NCI-H1436 treated with DMSO at 0.1 percent for 48 hours (cell line): ENCODE measurements at places on chromosomes 1 and 21.

DNA sequence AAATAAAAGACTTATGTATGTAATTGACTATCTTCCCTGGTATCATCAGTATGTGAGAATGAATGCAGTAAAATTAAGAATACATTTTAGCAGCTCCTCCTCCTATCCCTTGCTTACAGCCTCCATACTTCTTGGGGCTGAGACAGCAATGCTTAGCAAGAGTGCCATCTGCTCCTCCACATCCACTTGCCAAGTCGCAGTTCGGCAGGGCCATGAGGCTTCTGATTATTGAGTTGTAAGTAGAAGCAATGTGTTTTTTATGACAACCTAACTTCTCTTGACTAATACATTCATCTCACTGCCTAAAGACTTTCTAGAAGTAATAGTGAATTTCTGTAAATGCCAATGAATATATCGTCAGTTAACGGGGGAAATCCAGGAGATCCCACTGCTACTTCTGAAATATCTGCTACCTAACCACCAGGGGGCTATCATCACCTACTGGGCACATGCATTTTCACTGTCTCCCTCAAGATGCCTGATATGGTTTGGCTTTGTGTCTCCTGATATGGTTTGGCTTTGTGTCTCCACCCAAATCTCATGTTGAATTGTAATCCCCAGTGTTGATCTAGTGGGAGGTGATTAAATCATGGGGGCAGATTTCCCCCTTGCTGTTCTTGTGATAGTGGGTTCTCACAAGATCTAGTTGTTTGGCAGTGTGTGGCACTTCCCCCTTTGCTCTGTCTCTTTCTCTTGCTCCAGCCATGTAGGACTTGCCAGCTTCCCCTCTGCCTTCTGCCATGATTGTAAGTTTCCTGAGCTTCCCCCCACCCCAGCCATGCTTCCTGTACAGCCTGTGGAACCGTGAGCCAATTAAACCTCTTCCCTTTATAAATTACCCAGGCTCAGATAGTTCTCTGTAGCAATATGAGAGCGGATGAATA lies 59.6 kb downstream of the EXTL2 start:
- no peak for DNase-seq

GRCh38 chr1:170967042-170967910 lies 31.9 kb downstream of the MROH9 start:
- DNase-seq: no peak

DNA sequence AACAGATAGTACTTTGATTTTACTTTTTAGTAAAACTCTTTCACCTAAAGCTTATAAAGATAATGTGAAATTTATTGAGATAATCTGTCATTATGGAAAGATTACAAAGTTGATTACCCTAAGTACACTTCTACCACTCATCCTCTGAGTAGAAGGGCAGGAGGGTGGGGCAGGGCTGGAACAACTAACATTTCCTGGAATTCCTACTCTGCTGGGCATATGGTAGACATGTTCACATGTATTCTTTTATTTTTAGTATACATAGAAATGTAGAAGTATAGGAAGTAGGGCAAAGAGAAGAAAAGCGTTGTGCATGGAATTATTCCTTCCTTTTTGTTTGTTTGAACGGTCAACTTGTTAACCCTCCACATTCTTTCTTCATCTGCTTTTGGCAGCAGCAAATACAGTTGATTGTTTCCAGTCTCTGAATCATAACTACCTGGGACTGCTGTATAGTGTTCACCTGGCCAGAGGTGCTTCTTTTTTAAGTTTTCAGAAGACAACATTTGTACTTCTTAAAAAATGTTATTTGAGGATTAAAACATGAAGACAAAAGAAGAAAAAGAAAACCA lies 85.1 kb downstream of the POU2F1 start:
- DNase-seq: no peak

- peak; percentile 96 for DNase-seq
Observed at GRCh38 chr1:205319081-205320018, 2.2 kb downstream of the NUAK2 start.

GRCh38 chr1:203281033-203281432 lies 24.3 kb upstream of the BTG2 start:
- no peak for DNase-seq

DNA sequence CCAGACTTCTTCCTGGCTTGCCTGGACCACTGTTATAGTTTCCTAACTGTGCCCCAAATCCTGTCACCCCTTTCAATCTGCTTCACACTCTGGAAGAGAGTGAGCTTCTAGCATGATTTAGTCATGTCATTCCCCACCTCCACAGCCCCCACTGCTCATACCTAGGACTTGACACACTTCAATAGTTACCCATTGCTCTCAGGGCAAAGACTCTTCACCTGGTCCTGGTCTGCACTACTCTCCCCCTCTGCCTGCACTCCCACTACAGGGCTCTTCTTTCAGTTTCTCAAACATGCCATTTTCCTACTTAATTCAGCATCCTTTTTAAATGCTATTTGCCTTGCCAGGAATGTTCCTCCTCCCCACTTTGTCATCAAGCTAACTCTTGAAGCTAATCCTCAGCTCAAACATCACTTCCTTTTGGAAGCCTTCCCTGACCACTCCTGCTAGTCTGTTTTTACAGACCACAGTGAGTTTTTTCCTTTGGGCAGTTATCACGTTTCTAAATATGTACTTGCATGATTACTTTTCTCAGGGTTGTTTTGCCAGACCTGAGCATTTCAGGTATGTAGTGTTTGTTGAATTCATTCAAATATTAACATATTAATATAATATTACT lies 24.7 kb downstream of the CYP2J2 start:
- DNase-seq: no peak

DNA sequence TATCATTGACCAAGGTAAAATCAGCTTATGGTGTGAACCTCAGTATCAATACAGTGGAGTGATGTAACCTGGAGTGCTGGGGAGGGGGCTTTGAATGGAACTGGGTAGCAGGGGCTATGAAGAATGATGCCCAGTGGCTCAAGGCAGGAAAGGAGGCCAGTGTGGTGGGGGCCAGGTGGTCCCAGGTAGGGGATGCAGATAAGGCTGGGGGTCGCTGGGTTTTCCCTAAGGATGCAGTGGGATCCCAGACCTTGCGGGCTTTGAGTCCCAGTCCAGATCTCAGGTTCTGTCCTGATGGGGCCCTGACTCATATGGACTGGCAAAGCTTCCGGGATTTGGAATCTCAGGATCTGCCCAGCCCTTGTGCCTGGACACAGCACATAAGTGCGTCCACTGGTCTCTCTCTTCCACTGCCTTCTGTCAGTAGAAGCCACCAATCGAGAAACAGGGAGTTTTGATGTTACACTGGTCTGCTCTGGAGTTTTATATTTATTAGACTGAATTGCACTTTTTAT lies 52.0 kb downstream of the S100B start:
- no peak for DNase-seq

GRCh38 chr21:38075833-38076587 lies 159.8 kb upstream of the KCNJ6 start:
- DNase-seq: no peak

DNA sequence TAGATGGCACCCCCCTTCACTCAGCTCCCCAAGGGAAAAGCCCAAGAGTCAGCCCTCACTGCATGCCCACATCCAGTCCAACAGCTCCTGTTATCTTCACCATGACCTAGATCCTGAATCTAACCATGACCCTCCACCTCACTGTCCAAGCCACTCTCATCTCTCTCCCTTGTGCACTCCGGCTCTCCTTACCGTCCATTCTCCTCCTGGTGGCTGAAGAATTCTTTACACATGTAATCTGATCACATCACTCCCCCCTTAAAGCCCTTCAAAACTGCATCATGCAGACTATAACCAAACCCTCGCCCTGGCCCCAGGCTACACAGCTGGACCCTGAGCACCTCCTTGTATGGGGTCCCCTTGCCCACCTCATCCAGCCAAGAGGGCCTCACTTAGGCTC lies 14.0 kb upstream of the PAQR7 start:
- no peak for DNase-seq

DNA sequence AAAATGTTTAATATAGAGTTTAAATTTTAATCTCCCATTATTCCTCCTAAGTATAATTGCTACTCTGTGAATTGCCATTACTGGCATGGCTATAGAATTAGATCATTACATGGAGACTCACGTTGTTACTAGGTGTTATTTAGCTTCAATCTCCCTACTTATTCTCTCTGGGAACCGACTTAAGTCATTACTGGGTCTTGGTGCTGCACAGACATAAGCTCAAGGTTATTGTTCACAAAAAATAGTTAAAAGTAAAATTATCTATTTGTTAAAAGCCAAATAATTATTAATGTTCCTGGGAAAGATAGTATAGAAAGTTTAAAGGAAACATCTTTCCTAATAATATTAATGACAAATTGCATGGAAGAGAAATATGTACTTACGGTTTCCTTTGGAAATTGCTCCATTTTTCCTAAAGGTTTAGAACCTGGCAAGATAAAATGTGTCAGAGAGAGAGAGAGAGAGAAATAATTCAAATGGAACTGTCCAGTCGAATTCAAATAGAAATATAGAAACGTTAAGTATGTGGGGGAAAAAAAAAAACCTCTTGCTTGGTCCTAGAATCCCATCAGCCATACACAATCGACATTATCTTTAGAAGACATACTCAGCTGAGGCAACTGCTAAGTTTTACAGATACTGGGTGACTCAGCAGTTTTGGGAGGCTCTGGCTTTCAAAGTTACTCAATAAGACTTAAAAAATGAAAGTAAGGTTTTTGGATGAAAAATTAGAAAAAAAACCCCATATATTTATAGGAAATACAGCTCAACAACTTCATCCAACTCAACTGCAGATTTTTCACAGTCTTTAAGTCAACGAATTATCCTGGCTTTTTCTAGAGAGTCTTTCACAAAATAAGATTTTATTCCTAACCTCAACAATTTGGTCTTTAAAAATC lies at the start of gene SPTA1:
Gene SPTA1 (minus strand): TSS at position 605 of the 899 bp plus-strand sequence. CDS start 198 bp downstream, at position 407.
- DNase-seq: no peak

DNA sequence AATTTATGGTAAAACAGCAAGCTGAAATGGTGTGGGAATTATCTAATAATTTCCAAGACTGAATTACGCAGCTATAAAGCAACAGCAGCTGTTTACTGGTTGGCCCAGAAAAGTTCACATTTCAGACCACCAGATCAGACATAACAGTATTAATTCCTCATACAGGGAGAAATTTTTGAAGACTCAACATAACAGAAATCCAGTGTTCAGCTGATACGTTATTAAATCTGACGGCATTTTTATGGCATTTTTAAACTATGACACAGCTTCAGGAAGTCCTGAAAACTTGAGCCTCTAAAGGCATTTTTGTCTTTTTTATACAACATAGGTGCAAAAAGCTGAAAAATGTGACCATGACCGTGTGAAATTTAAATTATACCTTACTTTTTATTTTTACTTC lies 91.2 kb downstream of the APP start:
- DNase-seq: no peak

- no peak for DNase-seq
Observed at GRCh38 chr1:160137216-160137862, 14.1 kb upstream of the ATP1A4 start.

- DNase-seq: no peak
Observed at GRCh38 chr1:231507476-231508355, 20.8 kb upstream of the TSNAX start.

DNA sequence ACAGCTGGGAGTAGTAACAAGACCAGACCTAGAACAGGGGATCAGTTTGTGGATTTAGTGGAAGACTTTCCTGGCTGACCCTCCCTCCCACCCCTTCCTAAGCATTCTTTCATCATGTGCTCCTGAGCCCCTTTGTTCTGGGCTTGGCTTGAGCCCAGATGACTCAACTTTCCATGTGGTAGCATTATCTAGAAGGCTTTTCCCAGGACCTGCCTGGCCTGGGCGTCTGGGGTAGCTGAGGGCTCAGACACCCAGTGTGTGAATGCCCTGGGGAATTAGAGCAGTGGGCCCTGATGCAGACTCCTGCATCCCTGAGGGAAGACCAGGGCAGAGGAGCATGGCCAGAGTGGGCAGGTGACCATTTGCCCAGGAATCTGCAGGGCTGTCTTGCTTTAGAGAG lies 44.1 kb upstream of the TSPAN2 start:
- DNase-seq: no peak

GRCh38 chr1:5001466-5001865 lies 347.1 kb downstream of the AJAP1 start:
- no peak for DNase-seq

- DNase-seq: no peak
Observed at GRCh38 chr21:28923439-28923975, 69.2 kb downstream of the LTN1 start.

DNA sequence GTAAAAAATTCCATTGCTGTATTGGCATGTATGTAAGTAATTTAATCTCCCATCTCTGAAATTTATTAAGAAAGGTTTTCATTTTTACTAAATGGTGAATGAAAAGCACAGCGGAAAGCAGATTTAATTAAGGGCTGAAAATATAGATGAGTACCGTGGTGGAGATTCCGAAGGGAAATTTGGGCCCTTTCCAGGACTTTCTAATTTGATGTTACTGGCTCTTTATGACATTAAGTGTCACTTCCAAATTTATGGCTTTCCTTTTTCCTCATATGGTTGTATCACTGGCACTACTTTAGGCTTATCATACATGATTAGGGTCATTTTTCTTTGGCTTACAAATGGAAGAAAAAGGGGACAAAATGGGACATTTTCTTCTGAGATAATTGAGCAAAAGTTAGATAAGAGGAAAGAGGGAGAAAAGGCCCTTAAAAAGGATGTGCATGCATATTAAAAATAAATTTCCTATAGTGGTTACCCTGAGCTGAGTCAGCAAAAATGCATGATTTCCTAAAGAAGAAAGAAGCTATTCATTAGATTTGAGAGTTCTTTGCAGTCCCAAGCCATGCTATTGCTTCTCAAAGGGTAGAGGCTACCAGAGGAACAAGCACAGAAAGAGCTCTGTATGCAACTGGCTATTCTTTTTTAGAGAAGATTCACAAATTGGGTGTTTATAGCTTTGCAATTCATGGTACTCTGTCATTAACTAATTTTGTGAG lies 74.9 kb upstream of the CNIH3 start:
- no peak for DNase-seq

DNA sequence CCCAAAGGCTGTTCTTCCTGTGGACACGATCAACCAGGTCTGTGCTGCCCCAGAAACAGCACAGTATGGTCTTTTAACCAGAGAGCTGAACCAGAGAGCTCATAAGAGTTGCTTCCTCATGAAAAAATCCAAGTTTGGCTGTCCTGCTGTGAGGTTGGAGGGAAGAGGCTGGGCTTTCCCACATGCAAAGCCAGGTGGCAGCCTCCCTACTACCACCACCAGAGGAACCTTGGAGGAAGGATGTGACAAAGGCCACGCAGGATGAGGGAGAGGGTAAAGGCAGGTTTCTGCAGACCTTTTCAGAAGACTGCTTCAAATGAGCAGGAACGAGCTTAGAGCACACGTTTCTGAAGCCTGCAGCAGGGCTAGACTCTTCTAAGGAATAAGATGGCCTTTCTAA lies 27.1 kb downstream of the FAM78B start:
- no peak for DNase-seq

GRCh38 chr1:243882276-243882675 lies 32.2 kb upstream of the AKT3 start:
- no peak for DNase-seq
